Stimulated activated CD4-positive, alpha-beta T cell treated with anti-CD3 and anti-CD28 coated beads, Interleukin-2, amount 100 ng/mL, for 24 hours (primary cell): ENCODE measurements at places on chromosomes 7 and 10.

GRCh38 chr10:98478430-98479222 is 31.9 kb upstream of the HPS1 start:
- no peak for DNase-seq

DNA sequence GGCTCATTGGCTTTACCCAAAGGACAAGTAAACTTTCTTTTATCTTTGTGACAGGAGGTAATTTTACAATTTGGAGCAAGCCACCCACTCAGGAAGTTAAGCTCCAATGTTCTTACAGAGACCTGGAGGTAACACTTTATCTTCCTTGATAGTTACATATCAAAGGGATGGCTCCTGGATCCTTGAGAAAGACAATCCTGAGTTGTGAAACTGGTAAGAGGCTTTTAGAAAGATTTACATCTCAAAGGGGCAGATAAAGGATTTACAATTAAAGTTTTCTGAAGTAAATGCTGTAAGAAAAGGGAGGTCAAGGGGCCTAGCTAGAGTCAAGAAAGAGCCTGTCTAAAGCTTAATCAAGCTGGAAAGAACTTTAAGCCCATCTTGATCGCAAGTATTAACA is 124.4 kb upstream of the ZNF804B start:
- no peak for DNase-seq

DNA sequence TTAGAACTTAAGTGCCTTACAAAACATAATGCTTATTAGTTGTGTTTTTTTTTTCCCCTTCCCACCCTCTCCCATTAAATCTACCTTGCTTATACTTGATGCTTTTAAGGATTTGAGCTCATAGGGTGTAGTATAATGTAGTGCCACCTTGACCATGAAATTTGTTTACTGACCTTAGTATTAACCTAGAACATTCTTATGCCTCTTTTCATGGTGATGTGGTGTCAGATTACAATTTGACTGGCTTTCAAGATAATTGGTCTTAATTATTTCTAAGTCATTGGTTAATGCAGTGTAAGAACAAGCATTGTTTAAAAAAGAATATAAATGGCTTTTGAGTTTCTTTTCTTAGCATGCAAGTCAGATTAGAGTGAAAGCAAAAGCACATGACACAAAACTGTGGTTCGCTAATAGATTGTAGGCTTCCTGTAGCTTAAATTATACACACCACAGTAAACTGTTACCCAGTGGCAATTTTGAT is 61.8 kb downstream of the ADD3 start:
- no peak for DNase-seq

GRCh38 chr7:27636326-27637006 is 26.2 kb downstream of the HIBADH start:
- DNase-seq, result no peak

DNA sequence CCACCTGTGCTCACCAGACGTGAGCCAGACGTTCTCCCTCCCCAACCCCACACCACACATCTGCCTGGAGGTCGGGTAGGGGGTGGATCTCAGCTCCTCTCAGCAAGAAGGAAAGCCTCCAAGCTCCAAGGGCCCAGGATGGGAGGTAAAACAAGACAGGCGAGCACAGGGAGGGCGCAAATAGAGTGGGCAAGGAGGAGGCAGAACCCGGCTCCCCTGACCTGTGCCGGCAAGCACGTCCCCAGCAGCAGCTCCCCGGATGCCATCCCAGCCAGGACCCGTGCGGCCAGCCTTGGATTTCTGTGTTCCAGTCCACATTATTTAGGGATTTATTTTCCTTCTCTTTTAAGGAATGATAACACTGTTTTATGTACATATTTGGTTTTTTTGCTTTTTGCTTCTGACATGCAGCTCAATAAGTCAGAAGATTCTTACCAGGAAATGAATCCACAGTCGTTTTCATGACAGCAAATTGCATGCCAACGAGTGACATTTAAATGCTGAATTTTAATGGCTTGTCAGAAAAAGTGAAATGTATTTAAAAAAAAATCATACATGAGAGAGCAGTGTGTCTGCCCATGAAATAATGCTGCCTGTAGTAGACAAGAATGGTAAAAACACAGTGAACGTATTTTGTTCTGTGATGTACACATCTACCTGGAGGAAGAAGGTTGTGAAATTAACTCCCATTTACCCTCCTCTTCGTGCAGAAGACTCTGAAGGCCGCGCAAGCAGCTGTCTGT is 276.5 kb downstream of the PTPRN2 start:
- no peak for DNase-seq

GRCh38 chr7:54810401-54810800 is 51.4 kb upstream of the SEC61G start:
- no peak for DNase-seq

DNA sequence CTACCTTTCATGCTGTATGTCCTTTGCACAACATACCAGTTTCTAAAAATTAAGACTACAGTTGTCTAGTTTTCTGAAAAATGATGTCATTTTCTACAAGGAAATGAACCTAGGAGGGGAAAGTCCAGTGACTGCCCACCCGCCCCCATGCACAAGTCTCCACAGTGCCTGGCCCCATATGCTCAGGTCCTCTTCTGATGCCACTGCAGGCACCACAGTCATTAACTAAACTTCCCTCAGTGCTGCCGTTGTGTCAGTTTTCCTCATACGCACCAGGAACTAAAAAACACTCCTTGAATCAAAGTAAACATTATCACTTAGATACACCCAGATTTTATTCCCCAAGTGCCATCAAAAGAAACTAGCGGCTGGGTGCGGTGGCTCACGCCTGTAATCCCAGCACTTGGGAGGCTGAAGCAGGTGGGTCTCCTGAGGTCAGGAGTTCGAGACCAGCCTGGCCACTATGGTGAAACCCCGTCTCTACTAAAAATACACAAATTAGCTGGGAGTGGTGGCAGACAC is 6.9 kb upstream of the TNS3 start:
- no peak for DNase-seq

DNA sequence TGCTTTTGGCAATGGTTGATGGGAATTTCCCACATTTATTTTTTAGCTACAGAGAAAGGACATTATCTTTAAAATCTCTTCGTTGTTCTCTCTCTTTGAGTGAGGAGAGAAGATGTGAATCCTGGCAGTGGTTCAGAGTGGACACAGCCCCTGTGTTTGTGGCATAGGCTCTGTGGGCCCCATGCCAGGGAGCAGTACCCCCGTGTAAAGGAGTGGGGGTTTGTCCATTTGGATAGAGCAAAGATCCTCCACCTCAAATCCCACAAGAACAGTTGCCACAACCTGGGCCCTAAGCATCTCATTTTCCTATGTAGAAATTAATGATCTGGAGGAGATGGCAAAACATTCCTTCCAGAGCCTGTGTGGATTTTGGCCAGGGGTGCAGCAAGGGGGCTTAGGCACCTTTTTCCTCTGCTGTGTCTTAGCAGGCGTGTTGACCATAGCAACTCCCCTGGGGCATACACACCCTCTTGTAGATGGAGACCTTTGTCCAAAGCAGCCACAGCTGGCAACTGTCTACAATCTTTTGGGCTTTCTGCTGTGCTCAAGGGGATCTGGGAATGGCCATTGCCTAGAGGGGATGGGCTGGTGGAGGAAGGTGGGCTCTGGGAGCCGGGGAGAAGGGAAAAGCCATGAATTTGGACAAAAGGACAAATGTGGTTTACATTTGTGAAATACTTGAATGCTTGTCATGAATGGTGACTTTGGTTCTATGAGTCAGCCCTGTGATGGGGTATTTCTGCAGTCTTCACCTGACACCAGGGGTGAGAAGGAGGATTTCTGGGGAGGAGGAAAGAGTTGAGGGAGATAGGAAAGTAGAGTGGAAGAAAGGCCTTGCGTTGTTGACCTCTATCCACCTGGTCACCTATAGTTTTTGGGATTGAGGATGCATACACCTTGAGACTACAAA is 92.0 kb downstream of the TCF7L2 start:
- DNase-seq, result no peak

DNA sequence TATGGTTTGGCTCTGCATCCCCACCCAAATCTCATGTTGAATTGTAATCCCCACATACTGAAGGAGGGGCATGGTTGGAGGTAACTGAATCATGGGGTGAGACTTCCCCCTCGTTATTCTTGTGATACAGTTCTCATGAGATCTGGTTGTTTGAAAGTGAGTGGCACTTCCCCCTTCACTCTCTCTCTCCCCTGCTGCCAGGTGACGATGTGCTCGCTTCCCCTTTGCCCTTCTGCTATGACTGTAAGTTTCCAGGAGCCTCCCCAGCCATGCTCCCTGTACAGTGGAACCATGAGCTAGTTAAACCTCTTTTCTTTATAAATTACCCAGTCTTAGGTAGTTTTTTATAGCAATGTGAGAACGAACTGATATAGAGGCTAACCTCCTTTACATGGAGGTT is 16.6 kb downstream of the PLPP4 start:
- DNase-seq, result no peak

DNA sequence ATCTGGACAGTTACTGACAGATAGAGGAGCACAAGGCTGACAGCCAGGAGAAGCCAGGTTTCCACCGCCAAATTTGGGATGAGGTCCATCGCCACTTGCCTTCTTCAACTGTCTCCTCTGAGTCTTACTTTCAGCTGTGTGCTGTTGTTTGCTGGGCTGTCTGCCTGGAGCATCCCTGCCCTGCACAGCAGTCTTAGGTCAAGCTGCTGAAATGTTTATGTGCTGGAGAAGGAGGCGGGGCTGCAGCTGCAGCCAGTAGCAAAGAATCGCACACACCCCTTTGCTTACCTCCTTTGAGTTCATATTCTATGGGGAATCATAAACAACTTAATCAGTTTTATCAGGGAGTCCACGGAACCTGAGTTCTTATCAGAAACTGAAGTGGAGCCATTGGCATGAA is 20.1 kb upstream of the CYP3A5 start:
- DNase-seq, result no peak

DNA sequence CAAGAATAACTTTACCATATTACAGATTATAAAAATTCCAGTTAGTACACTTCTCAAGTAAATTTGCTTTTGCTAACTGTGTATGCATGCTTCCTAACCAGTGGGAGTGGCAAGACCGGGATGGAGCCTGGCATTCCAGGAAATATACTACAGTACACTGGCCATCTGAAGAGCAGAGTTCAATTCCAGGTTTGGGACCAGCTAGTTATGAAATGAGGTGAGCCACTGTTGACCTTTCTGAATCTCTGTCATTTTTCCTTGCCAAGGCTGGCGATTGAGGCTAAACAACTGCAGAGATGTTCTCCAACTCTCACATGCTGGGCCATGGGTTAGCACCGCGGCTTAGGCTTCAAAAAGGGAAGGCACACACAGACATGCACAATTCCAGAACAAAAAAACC is 258.2 kb downstream of the GLI3 start:
- DNase-seq, result no peak

- DNase-seq, result no peak
These were observed 132.7 kb downstream of the NEURL1 start for GRCh38 chr10:103626178-103626577.

DNA sequence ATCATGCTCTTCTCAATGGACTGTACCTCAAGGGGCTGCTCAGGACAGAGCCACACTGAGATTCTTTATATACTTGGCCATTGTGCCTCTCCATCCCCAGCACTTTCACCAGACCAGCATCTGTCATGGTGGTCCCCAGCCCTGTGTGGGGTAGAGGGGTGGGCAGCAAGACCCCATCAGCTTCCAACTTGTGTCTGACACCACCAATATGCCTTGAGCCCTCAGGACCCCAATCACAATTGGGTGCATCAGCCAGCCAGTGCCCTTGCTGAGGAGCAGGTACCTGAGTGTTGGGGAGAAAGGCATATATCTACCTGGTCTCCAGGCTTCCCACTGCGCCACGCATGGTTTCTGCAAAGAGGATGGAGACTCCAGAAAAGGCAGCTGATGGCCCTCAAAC is 56.3 kb downstream of the GRID1 start:
- no peak for DNase-seq

DNA sequence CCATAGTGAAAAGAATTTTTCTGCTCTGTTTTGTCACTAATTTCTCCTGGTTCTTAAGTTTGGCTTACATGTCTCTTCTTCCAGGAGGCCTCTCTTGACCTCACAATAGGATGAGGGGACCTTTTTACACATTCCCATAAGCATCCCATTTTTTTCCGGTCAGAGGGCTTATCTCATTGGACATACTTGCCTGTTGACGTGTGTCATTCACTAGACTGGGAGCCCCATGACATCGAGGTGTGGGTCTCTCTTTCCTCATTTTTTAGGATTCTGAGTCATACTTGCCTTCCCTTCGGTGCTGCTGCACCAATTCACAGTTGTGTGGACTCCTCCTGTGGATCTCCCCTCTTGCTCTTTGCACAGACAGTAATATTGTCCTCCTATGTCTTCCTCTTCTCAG is 601.8 kb downstream of the GATA3 start:
- DNase-seq, result no peak

DNA sequence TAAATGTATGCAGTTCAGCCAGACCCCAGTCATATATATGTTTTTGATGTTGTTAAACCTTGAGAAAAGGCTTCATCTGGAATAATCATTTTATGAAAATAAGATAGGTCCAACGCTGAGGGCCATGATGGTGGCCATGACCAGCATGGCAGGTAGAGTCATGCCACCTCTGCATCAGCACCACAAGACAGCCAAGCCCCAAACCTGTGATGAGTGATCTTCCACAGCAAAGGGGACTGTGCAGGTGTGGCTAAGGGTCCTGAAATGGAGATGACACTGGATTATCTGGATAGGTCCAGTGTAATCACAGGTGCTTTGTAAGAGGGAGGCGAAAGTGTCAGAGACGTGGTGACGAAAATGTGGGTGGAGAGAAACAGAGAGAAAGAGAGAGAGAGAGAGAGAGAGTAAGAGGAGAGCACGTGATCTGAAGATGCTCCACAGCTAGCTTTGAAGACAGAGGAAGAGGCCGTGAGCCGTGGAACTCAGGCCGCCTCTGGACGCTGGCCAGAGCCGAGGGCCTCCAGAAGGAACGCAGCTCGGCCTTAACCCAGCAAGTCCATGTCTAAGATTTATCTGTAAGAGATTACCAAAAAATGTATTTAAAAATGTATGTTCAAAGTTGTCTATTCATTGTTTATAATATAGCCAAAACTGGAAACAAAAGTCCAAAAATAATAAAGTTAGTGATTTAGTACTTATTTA is 304.4 kb upstream of the SHH start:
- no peak for DNase-seq

DNA sequence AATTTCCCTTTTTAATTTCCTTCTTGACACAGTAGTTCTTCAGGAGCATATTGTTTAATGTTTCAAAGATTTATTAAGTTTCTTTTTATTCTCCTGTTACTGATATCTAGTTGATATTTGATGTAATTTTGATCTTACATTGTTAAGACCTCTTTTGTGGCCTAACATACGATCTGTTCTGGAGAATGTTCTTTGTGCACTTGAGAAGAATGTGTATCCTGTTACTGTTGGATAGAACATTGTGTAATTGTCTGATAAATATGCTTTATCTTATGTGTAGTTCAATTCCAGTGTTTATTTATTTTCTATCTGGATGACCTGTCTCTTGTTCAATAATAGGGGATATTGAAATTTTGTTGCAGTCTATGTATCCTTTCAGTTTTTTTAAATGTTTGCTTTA is 106.7 kb downstream of the ITGB1 start:
- no peak for DNase-seq

DNA sequence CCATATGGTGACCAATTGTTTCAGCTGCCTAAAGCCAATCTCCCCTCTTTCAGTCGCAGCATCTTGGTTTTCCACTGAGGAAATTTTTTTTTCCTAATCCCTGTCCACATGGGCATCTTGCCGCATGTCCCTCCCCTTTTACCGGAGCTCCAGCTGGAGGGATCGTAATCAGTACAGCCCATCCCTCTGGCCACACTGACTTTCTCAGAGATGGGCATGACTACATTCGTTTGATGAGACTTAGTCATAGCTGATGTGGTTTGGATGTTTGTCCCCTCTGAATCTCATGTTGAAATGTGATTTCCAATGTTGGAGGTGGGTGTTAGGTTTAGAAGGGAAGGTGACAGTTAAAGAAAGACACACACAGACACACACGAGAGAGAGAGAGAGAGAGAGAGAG is 186.8 kb upstream of the CXCL12 start:
- no peak for DNase-seq
